ENCODE measurements at places on chromosomes 6 and 20.

GRCh38 chr6:43290339-43290904 lies 7.6 kb upstream of the SLC22A7 start:
- H3K27me3 ChIP-seq: peaks cover 14% of the 10 kb centered on the region
- no peaks in the 10 kb centered on the region for H3K36me3 ChIP-seq
- no peak overlapping the region for H3K4me3 ChIP-seq

DNA sequence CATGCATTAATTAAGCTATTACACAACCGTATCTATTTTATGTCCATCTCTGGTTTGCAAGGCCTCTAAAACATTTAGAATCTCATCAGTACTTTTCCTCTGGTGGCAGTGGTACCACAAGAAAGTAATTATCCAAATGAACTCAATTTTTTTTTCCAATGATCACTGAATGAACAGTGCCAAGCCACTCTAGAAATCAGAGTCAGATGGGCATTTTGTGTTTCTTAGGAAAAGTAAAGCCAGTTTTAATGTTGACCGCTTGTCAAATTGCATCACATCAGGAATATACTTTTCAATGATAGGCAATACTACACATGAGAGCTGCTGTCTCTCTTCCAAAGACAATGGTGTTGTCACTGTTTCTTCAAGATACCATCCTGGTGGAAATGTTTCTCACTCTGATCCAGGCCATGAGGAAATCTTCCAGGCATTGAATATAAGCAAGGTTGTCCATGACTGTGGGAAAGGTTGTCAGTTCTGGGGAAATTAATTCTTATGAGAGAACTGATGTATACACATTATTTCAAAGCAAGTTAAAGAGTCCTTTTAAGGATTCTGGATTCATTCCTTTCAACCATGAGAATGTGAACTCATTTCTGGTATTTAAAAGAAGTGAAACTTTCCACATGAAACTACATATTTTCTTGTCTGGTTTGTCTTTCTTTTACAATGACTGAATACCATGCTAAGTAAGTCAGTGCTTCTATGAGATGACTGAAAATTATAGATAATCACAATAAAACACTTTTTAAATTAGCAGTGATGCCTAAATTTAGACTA lies 108.8 kb upstream of the TCF21 start:
- no peak overlapping the region for H3K4me3 ChIP-seq
- no peak overlapping the region for H3K27ac ChIP-seq
- H3K36me3 ChIP-seq: no peaks in the 10 kb centered on the region
- no peak for DNase-seq

DNA sequence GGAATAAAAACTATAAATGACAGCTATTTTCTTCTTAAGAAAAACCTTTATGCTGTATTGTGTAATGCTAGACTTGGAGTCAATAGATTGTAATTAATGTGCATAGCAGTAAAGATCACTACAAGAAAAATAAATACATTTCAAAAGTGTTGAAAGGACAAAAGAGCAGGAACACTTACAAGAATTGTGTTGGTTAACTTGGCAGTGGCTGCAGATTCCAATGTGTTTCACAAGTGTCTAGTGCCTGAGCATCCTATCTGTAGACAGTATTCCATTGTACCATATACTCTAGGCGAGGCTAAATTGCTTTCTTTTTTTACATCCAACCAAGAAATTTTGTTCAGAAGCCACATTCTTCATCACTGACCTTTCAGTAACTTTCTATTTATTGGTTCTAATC lies 924.1 kb downstream of the EPHA7 start:
- H3K36me3 ChIP-seq: no peaks in the 10 kb centered on the region
- no peaks in the 10 kb centered on the region for H3K4me1 ChIP-seq
- H3K4me3 ChIP-seq: no peak overlapping the region
- no peaks in the 10 kb centered on the region for H3K27me3 ChIP-seq
- DNase-seq: no peak

DNA sequence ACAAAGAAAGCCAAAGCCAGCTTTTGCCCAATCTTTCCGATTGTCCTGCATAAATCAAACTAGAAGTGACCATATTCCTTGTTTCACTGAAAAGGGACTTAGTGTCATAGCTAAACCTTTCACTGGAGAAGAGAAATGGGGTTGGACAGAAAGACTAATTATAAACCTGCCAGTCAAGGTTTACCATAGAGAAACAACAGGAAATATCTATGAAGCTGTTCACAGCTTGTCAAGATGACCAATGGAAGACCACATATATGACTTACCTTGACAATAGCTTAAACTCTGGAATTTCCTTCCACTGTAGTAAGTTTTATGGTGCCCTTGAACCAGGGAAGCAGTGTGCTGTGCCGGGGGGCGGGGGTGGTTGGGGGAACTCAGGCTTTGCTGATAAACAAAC lies 107.7 kb upstream of the PHACTR1 start:
- H3K36me3 ChIP-seq: no peaks in the 10 kb centered on the region
- no peak overlapping the region for H3K4me3 ChIP-seq
- no peak overlapping the region for H3K27ac ChIP-seq
- H3K27me3 ChIP-seq: no peaks in the 10 kb centered on the region
- 0 out of 2 replicates have a peak, but pooled peaks cover 3% of the 10 kb centered on the region for H3K4me1 ChIP-seq

- H3K4me3 ChIP-seq: no peak overlapping the region
- no peak for DNase-seq
- no peaks in the 10 kb centered on the region for H3K4me1 ChIP-seq
- H3K36me3 ChIP-seq: no peaks in the 10 kb centered on the region
- H3K27ac ChIP-seq: no peak overlapping the region
- H3K27me3 ChIP-seq: no peaks in the 10 kb centered on the region
Measured at GRCh38 chr6:153150371-153150751, 19.3 kb upstream of the RGS17 start.

DNA sequence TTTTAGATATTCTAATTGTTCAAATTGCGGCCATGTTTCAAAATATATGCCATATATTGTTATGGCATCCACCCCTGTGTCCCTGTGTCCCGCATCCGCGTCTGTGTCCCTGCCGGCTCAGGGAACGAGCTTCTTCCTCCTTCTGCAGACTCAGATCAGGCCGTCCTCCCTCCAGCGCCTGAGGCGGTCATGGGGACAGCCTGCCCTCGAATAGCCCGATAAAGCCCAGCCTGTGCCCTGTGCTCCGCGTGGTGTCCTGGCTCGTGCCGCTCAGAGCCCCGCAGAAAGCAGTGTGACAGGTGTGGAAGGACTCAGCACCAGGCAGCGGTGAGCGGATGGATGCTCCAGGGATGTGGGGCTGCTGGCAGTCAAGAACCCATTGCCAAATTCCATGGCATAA lies 663.4 kb upstream of the DEFB115 start:
- no peak for DNase-seq
- no peaks in the 10 kb centered on the region for H3K4me1 ChIP-seq
- H3K27me3 ChIP-seq: no peaks in the 10 kb centered on the region
- no peak overlapping the region for H3K4me3 ChIP-seq

GRCh38 chr6:14040042-14040441 lies 77.5 kb upstream of the CD83 start:
- DNase-seq: no peak
- H3K27ac ChIP-seq: no peak overlapping the region
- H3K36me3 ChIP-seq: no peaks in the 10 kb centered on the region
- no peak overlapping the region for H3K4me3 ChIP-seq

GRCh38 chr6:43916924-43917877 lies 147.2 kb downstream of the VEGFA start:
- no peak overlapping the region for H3K27ac ChIP-seq
- H3K27me3 ChIP-seq: no peaks in the 10 kb centered on the region
- peaks cover 2% of the 10 kb centered on the region for H3K4me1 ChIP-seq
- no peak for DNase-seq
- no peaks in the 10 kb centered on the region for H3K36me3 ChIP-seq
- H3K4me3 ChIP-seq: no peak overlapping the region

GRCh38 chr6:5398530-5398929 lies 137.2 kb downstream of the FARS2 start:
- no peak overlapping the region for H3K4me3 ChIP-seq
- no peak overlapping the region for H3K27ac ChIP-seq
- no peaks in the 10 kb centered on the region for H3K4me1 ChIP-seq
- DNase-seq: no peak

GRCh38 chr6:159602431-159603041 lies 90.5 kb downstream of the SOD2 start:
- H3K27ac ChIP-seq: no peak overlapping the region
- H3K4me1 ChIP-seq: no peaks in the 10 kb centered on the region
- no peak overlapping the region for H3K4me3 ChIP-seq
- no peaks in the 10 kb centered on the region for H3K27me3 ChIP-seq
- H3K36me3 ChIP-seq: no peaks in the 10 kb centered on the region
- DNase-seq: no peak

DNA sequence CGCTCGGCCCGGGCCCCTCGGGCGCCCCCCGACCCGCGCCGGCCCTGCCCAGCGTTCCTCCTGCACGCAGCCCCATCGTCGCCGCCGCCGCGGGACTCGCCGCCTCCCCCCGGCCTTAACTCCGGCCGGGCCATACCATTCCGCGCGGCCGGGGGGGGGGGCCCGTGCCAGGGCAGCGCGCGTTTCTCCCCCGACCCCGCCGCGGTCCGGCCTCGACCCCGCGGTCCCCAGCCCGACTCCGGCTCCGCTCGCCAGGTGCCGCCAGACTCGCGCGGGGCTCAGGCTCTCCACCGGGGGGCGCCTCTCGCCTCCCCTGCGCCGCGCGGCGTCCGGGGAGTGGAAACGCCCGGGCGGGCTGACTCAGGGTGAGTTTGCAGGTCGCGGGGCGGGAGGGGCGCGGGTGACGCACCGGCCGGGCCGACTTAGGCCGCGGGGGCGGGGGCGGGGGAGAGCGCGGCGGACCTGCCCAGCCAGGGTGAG lies at the start of gene SRXN1:
Gene SRXN1, minus strand, starts transcription at position 91 of the 480 bp plus-strand sequence. Its CDS starts 15 bp downstream, at position 76.
- DNase-seq: peak; percentile 58
- no peaks in the 10 kb centered on the region for H3K27me3 ChIP-seq
- H3K27ac ChIP-seq: no peak within 1 kb of the TSS
- peak within 1 kb of the TSS; percentile 68 for H3K4me3 ChIP-seq
- H3K4me1 ChIP-seq: peaks cover 16% of the 10 kb centered on the region

- DNase-seq: no peak
- no peak overlapping the region for H3K27ac ChIP-seq
- no peaks in the 10 kb centered on the region for H3K4me1 ChIP-seq
- no peaks in the 10 kb centered on the region for H3K36me3 ChIP-seq
- H3K27me3 ChIP-seq: no peaks in the 10 kb centered on the region
Measured at GRCh38 chr6:144185133-144185836, 35.0 kb downstream of the STX11 start.

DNA sequence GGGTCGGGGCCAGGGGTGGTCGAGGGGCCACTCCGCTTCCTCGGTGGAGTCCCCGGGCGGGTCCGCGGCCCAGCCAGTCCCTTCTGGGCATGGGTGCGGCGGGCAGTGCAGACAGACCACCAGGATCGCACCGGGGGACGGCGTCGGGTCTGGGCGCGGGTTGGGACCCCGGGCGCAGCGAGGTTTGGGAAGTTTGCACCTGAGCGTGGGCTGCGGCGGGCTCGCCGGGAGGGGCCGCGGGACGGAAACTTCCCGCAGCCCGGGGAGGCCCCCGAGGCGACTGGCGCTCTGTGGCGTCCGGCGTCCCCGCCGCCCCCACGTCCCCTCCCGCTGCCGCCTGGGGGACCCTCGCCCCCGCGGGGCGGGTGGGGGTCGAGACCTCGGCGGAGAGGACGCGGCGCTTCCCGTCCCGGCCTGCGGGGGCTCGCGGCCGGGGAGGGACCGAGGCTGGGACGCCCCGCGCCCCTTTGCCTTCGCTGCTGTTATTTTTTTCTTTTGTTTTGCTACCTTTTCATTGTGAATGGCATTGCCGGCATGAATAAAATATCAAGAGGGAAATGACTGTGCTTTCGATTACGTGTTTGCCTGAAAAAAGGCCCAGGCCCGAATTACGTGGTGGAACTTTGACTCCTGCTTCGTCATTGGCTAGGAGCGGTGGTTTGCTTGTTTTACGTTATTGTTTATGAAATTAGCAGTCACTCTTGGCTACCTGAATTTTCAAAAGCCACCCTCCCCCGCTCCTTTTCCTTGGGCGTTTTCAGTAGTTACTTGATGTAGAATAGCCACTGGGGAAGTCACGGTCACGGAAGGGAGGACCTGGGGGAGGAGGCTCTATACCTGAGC lies 703 bp downstream of the SNX9 start:
- peak overlapping the region; percentile 67 for H3K27ac ChIP-seq
- DNase-seq: peak; percentile 66
- H3K36me3 ChIP-seq: no peaks in the 10 kb centered on the region
- peak overlapping the region; percentile 66 for H3K4me3 ChIP-seq
- peaks cover 6% of the 10 kb centered on the region for H3K4me1 ChIP-seq

DNA sequence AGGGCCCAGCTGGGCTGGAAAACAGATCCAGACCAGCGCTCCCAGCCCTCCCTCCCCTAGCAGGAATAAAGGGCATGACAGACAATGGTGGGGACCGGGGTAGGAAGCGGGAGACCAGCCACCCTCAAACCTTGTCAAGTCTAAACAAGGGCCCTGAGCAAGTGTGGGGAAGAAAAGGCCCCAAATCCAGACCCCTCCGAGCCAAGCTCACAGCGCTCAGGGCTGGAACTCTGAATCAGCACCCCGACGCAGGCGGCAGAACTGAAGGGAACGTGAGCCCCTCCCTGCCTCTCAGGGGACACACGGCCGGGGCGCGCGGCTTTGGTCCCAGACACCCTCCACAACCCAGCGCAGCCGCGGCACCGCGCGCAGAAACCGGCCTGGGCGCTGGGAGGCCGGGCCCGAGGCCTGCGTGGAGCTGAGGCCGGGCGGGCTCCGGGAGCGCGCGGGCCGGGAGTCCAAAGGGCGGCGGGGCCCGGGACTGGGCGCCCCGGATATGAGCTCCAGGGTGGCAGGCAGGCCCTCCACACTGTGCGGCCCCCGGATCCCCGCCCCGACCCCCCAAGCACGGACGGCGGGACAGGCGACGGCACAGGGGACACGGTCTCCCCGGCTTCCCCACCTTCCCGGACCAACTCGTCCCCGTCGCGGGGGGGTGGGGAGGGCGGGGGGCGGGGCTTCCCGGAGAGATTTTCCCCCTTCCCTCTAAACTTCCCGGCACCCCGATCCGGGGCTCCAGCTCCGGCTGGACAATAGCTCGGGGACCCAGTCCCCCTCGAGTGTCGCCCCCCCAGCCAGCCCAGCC lies 641 bp downstream of the TEAD3 start:
- peak overlapping the region; percentile 46 for H3K4me3 ChIP-seq
- peaks cover 48% of the 10 kb centered on the region for H3K4me1 ChIP-seq
- no peak for DNase-seq
- no peak overlapping the region for H3K27ac ChIP-seq
- H3K27me3 ChIP-seq: peaks cover 12% of the 10 kb centered on the region

GRCh38 chr20:52150440-52151258 lies 40.9 kb downstream of the ZFP64 start:
- peaks cover 6% of the 10 kb centered on the region for H3K36me3 ChIP-seq
- no peaks in the 10 kb centered on the region for H3K4me1 ChIP-seq
- H3K4me3 ChIP-seq: no peak overlapping the region
- no peak overlapping the region for H3K27ac ChIP-seq
